NCI-H187 treated with DMSO at 0.1 percent for 48 hours (cell line): ENCODE measurements at places on chromosomes 5 and 9.

GRCh38 chr5:171420431-171421241 lies 1.2 kb downstream of the FGF18 start:
- DNase-seq, result no peak

DNA sequence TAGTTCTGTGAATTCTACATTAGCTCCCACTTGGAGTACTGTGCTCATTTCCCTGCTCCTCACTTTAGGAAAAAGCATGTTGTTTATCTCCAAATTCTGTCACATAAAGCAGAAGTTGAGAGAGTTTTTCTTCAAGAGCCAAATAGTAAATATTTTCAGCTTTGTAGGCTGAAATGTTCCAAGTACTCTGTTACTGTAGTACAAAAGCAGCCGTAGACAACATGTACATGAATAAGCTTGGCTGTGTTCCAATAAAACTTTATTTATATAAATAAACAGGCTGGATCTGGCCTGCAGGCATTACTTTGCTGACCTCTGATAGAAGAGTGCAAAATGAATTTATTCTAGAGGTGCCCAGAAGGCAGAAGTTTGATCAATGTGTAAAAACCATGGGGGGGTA lies 73.0 kb upstream of the AGXT2 start:
- DNase-seq, result no peak

DNA sequence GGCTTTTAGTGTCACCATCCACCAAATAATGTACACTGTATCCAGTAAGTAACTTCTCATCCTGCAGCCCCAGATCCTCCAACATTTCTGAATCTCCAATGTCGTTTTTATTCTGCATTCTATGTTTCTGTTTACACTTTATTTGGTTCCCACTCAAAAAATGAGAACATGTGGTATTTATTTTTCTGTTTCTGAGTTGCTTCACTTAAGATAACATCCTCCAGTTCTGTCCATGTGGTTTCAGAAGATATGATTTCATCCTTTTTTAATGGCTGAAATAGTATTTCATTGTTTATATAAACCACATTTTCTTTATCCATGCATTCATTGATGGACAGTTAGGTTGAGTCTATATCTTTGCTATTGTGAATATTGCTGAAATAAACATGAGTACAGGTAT lies 677.3 kb upstream of the FTMT start:
- DNase-seq, result no peak

DNA sequence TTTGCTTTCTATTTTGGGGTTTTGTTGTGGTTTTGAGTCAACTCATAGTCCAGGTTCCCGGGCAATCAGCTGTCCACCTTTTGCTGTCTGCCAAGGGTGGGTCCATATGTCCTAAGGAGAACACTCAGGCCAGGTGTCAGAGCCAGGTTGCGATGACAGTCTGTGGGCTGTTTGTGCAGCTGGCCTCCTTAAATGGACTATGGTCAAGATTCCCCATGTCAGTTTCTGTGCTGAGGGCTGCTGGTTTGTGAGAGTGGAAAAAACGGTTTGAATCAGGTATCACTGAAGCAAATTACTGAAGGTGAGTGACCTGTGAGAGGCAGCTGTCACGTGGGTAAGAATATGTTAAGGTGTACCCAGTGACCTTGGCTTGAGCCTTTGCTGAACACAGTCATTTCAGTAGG lies 33.0 kb downstream of the SNX30 start:
- DNase-seq, result no peak

GRCh38 chr9:84829471-84829870 lies 159.9 kb downstream of the NTRK2 start:
- no peak for DNase-seq

GRCh38 chr9:91840469-91840868 lies 109.6 kb downstream of the ROR2 start:
- DNase-seq, result no peak

GRCh38 chr9:110895147-110895905 lies 142.9 kb downstream of the LPAR1 start:
- no peak for DNase-seq

GRCh38 chr9:94676446-94677131 lies 37.3 kb upstream of the FBP1 start:
- DNase-seq, result no peak

DNA sequence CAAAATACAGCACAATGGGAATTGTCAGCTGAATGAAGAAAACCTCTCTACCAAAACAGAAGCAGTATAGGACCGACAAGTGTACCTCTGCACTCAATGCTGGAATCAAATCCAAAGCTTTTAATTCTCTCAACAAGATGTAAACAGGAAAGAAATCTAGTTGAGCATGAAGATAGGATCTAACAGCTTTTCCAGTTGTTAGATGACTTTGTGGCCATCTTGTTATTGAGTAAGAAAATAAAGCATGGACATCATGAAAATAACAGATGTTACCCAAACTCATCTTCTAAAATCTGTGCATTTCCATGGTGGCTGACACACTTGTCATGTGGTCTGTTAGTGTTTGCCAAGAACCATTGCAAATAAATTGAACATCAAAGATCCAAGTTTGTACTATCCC lies 34.7 kb downstream of the SREK1 start:
- no peak for DNase-seq

GRCh38 chr5:170078931-170079330 lies 26.8 kb upstream of the FOXI1 start:
- no peak for DNase-seq

DNA sequence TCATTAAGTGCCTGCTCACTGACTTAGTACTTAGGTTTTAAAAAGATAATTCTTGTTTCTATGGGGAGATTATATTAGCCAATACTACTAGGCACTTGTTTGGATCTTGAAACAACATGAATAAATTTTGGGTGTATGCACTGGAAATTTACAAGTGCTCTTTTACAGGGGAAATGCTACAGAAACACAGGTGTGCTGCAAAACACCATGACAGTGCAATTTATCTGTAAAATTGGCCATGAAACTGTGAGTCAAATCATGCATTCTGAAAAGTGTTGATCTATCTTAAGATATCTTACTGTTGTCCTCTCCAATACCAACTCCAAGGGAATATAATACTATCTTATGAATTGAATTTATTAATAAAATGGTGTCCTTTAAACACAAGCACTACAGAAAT lies 12.1 kb upstream of the PCDHB1 start:
- DNase-seq, result no peak

DNA sequence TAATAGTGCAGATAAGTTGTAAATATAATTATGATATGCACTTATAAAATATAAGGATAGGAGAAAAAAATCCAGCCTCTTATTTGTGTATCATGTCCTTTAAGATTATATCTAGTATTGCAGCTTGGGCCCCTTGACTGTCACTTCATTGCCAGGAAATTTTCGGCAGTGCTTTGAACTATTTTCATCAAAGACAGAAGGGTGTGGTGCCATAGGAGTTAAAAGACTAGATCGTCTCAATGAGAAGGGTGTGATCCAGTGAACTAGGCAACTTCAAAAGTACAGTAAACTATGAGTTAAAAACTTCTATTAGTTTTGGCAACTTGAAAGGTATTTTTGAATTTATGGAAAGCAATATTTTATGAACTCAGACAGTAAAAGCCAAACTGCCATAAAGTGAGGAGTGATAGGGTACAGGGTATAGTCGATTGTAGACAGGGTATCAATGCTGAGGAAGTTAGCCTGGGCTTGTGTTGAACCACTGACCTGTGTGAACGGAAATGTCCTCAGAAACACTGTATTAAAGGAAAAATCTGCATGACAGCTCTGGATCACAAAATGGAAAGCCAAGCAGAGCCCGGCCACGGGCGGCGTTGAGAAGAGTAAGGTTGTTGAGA lies 48.6 kb upstream of the IZUMO3 start:
- no peak for DNase-seq

- no peak for DNase-seq
These were observed 72.4 kb downstream of the KIAA0825 start for GRCh38 chr5:94545870-94546625.

DNA sequence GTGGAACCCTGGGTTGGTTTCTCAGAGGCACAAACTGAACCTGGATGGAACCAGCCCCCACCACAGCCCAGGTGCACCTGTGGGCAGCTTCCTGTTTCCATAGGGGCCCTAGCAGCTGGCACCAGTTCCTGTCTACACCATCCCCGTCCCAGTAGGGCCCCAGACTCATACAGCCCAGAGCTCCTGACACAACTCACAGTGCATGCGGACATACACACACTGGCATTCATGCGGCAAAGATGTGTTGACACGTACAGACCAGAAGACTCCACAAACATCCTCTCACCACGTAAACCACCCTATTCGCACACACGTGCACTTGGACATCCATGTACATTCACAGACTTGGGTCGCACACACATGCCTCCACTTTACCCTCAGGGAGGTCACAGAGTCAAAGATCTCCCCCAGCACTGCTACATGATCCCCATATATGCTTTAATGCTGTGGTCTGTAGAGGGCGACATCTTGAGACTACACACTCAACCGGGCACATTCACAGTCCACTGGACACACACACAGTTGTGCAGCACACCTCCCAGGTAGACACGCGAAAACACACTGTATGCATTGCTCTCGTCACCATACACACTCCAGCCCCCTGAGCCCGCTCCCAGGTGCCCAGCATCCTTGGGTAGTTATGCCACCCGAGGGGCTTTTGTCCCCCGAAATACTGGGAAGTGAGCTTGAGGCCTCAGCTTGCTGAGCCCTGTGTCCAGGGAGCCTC lies 22.4 kb downstream of the CXXC5 start:
- no peak for DNase-seq

GRCh38 chr9:80175286-80176150 lies 603.8 kb downstream of the TLE4 start:
- no peak for DNase-seq

- DNase-seq, result no peak
These were observed 205.2 kb downstream of the AOPEP start for GRCh38 chr9:94931740-94932139.

DNA sequence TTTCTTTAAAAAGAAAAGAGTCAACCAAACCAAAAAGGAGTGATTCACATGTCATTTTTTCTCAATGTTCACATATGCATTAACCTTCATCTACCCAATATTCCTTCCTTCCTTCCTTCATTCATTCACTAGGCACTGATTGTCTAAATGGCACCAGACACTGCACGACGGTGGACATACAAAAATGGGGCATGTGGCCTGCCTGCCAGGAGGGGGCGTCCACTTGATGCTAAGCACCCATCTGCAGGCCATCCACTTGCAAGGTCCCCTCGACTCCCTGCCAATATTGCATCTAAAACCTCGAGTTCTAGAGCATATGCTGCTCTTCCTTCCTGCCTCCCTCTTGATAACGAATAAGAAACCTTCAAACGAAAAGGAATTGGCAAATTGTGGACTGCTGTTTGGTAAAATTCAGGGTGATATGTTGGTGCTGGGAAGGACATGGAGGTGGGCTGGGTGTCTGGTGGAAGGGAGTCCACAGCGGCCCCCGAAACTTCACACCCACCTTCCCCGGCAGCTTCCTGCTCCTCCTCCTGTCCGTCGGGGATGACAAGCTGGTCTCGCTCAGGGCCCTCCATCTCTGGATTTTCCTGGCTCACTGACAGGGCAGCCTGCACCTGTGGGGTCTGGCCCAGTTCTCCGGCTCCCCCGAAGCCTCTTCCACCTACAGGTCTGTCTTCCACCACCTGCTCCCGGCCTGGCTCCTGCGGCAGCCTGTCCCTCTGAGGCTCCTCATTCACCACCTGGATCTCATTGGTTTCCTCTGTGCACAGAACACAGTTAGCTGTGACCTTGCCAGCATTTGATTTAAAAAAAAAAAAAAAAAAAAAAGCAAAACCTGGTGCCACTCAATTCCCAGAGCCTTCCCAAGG lies 64.3 kb downstream of the GOLM1 start:
- DNase-seq, result no peak

- no peak for DNase-seq
These were observed 28.7 kb upstream of the UBAC1 start for GRCh38 chr9:135989722-135990467.

GRCh38 chr9:132769906-132770769 lies 99.9 kb downstream of the GTF3C4 start:
- DNase-seq, result no peak

DNA sequence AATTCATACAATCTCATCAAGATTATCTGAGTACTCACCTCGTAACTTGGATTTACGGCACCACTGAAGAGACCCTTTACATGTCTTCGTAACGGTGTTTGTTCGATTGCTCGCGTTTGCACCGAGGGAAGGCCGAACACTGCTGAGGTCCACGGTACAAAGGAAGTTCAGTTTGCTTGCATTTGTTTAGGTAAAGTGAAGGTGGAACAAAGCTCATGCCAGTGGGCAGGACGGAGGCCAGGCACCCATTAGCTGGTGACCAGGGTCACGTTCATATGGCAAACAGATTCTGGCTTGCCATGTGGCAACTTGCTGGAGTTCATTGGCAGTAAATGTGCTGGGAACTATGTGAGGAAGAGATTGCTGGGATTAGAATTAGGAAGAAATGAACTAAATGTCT lies 164.8 kb downstream of the MACROH2A1 start:
- DNase-seq, result no peak

DNA sequence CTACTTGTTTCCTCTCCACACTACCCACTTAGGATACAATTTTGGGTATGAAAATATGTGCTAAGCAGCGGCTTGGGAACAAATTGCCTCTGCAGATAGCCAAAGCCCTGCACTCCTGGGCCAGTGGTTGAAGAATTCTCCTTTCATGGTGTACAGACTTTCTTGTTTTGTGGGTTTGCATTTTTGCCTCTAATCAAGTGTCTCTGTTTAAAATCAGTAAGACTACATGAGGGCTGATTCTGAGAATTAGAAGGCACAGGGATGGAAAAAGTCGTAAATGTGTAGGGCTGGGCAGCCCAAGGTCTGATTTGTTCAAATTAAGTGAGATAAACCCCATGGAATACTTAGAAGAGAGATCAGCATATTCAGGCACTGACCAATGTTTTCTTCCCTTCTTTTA lies 103.7 kb upstream of the CD180 start:
- no peak for DNase-seq

DNA sequence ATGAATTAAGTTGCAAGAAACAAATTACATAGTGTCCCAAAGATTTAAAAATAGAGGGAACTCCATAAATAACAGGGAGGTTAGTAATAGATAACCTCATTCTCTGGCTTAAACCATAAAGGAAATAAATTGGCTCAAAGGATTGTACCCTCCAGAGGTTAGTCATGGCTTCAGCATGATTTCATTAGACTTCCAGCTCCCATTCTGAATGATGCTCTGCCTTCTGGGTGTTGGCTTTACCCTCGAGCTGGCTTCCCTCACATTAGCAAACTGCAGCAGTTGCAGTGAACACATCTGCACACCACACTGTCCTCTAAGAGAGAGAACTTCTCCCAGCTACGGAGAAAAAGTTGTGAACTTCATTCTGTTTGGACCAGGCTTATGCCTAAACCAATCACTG lies 70.4 kb downstream of the RGS7BP start:
- no peak for DNase-seq

GRCh38 chr5:149413477-149414210 lies 34.6 kb upstream of the IL17B start:
- no peak for DNase-seq
